ENCODE measurements at places on chromosomes 3 and 15. TPM values are rescaled to one million over a fixed set of nuclear protein-coding genes. Genes with fewer than 3 reads are reported as not detected.

DNA sequence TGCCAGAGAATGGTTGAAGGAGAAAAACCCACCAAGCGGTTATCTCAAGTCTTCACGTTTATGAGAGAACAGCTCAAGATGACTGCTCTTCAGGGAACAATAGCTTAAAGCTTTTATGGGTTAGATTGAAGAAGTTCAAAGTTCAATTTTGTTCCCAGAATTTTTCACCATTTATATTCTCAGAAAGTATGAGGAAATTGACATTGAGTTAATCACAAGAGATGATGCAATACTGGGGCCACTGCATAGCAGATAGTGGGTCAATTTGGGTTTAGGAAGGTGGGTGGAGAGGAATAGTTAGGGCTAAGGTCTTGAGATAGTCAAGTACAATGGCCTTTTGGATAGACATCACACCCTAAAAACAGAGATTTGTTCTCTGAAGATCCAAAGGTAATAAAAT lies 539.3 kb downstream of the SQOR start:
- H3K27me3 ChIP-seq = no peaks in the 10 kb centered on the region
- DNase-seq = no peak
- no peaks in the 10 kb centered on the region for H3K36me3 ChIP-seq
- no peaks in the 10 kb centered on the region for H3K4me1 ChIP-seq

DNA sequence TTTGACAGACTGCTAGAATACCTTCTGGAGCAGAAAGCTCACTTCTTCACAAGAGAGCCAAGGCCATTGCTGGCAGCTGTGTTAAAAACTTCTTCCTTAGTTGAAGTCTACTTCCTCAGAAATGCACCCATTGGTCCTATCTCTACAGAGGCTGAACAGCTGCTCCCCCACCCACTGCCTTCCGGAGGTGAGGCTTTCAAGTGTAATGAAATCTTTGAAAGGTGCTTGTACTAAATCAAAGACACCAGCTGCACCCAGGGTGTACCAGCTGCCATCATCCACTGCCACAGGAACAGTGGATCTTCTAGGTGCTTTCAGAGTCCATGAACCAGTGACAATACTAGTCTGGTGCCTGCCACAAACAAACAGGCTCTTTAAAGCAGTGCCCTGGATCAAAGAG lies 26.4 kb upstream of the HERC1 start:
- no peaks in the 10 kb centered on the region for H3K27me3 ChIP-seq
- H3K4me1 ChIP-seq = peaks cover 42% of the 10 kb centered on the region
- no peak for DNase-seq
- H3K36me3 ChIP-seq = no peaks in the 10 kb centered on the region
- H3K4me3 ChIP-seq = no peak overlapping the region

The CHCHD6 gene
- 10.1 TPM for total RNA-seq

DNA sequence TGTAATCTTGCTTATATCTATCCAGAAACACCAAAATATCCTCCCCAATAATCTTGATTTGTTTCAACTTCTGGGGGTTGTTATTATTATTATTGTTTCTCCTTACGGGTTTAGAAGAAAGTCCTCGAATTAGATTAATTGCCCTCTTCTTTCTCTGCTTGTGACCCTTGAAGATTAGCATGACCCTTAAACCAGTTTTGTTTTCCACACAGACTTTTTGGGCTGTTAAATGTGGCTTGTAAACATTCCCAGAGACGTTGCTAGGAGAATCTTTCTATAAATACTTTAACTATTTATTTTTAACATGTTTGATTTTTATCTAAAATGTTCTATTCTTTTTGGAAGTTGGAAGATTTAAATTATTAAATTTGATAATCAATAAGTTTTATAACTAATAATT lies 4.3 kb upstream of the SUCNR1 start:
- H3K4me3 ChIP-seq = no peak overlapping the region
- DNase-seq = no peak
- peaks cover 5% of the 10 kb centered on the region for H3K4me1 ChIP-seq

GRCh38 chr3:185865247-185865646 lies 40.4 kb upstream of the IGF2BP2 start:
- H3K27me3 ChIP-seq = no peaks in the 10 kb centered on the region
- no peak overlapping the region for H3K27ac ChIP-seq
- no peak for DNase-seq
- no peaks in the 10 kb centered on the region for H3K36me3 ChIP-seq
- no peak overlapping the region for H3K4me3 ChIP-seq

DNA sequence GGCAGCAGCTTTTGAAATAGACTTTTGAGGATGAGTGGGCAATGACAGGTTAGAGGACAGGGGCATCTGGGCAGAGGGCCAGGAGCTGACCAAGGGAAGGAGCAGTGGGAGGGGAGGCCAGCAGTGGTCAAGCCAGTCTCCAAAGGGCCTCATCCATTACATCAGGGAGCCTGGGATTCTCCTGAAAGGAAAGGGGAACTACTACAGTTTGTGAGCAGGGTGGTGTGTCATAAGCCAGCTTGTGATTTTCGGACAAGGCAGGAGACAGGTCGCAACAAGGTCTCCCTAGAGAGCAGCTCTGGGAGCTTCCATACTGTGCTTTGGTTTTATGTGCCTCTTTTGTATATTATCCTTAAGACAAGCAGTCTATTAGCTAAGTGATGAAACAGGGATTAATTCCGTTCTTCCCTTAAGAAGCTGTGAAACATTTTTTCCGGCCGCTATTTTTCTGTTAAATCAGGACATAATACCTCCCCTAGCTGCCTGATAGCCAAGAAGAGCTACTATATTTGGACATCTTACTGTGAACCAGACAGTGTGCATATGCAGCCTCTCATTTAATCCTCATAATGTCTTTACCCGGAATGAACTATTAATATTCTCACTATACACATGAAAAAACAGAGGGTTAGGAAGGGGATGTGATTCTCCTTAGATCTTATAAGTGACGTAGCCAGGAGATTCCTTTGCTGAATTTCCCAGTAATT lies 46.4 kb downstream of the C2CD4B start:
- H3K4me1 ChIP-seq = peaks cover 12% of the 10 kb centered on the region
- H3K4me3 ChIP-seq = peak overlapping the region; percentile 44
- no peaks in the 10 kb centered on the region for H3K27me3 ChIP-seq
- DNase-seq = no peak
- peak overlapping the region; percentile 76 for H3K27ac ChIP-seq

The ZPLD1 gene
- total RNA-seq = not detected

GRCh38 chr3:66583424-66584040 lies 82.7 kb upstream of the LRIG1 start:
- no peaks in the 10 kb centered on the region for H3K36me3 ChIP-seq
- H3K4me1 ChIP-seq = no peaks in the 10 kb centered on the region
- H3K4me3 ChIP-seq = no peak overlapping the region
- H3K27ac ChIP-seq = no peak overlapping the region
- no peaks in the 10 kb centered on the region for H3K27me3 ChIP-seq

The GOLGA8T gene
- 0.47 TPM for total RNA-seq

The RPL39L gene
- total RNA-seq = 2.9 TPM

DNA sequence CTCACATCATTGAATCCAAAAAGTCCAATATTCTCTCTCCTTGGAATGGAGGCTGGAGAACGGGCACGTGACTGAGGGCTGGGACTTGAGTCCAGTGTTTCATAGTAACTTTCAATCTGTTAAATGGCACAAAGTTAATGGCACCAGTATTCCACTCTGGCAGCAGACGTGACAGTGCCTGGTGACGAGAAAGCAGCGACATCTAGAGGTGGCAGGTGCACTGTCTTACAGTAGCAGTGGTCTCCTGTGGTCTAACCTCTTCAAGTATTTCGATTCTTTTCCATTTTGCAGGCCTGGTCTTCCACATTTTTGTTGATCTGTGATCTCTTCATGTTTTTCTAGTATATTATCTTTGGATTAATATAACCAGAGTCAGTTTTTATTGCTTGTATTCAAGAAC lies 107.1 kb downstream of the OXSM start:
- no peaks in the 10 kb centered on the region for H3K27me3 ChIP-seq
- H3K36me3 ChIP-seq = no peaks in the 10 kb centered on the region
- no peak overlapping the region for H3K27ac ChIP-seq
- no peaks in the 10 kb centered on the region for H3K4me1 ChIP-seq
- H3K4me3 ChIP-seq = no peak overlapping the region
- DNase-seq = no peak

DNA sequence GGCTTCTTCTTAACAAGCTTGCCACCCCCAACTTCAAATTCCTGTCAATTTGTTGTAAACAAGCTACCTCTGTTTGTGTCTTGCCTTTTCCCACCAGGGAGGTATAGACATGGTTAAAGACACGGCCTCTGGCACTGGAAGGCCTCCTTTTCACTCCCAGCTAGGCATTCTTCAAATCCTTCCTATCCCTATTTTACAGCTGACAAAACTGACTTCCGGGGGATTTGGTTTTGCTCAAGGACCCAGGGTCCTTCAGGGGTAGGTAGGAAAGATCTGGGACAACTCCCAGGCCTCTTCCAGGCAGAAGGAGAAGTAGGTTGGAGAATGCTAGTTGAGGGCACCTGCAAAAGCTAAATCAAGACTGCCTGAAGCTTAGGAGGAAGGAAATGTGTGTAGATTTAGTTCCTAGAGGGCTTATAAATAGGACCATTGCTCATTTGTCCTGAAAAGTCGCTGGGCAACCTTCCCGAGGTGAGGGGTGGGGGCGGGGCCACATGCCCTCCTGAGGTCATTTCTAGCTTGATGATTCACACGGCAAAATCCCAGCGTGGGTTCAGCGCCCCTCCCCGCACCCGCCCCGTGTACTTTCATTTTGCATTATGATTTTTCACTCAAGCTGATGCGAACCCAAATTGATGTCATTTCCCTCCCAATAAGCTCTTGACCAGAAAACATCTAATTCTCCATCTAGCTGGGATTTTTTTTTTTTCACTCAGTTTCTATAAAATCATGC lies 365.5 kb downstream of the SHQ1 start:
- H3K27ac ChIP-seq = peak overlapping the region; percentile 65
- H3K27me3 ChIP-seq = no peaks in the 10 kb centered on the region
- peak overlapping the region; percentile 55 for H3K4me3 ChIP-seq
- DNase-seq = peak; percentile 77

The SHC4 gene
- 3.3 TPM for total RNA-seq

GRCh38 chr3:16072420-16073110 lies 101.9 kb upstream of the GALNT15 start:
- DNase-seq = no peak
- H3K4me1 ChIP-seq = no peaks in the 10 kb centered on the region
- no peak overlapping the region for H3K27ac ChIP-seq
- no peaks in the 10 kb centered on the region for H3K27me3 ChIP-seq
- no peaks in the 10 kb centered on the region for H3K36me3 ChIP-seq

DNA sequence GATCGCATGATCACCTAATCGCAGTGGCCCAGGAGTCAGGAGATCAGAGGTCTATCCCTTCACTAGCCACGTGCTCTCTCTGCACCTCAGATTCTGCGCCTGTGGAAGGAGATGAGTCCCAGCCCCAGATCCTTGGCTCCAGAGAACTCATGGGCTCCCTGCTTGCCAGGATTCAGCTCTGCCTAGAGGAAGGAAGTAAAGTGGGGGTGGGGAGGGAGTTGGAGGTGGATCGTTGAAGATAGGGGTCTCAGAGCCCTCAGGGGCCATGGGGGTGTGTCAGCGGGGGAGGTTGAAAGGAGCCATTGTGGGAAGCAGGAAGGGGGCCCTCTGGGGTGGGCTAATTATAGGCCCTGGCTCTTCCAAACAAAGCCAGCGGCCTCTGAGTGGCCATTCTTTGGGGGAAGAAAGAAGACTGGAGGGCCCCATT lies 11.3 kb upstream of the STRA6 start:
- peaks cover 12% of the 10 kb centered on the region for H3K27me3 ChIP-seq
- H3K4me1 ChIP-seq = peaks cover 12% of the 10 kb centered on the region
- DNase-seq = no peak
- no peak overlapping the region for H3K4me3 ChIP-seq
- no peak overlapping the region for H3K27ac ChIP-seq

The RNF111 gene
- 20.3 TPM for total RNA-seq

DNA sequence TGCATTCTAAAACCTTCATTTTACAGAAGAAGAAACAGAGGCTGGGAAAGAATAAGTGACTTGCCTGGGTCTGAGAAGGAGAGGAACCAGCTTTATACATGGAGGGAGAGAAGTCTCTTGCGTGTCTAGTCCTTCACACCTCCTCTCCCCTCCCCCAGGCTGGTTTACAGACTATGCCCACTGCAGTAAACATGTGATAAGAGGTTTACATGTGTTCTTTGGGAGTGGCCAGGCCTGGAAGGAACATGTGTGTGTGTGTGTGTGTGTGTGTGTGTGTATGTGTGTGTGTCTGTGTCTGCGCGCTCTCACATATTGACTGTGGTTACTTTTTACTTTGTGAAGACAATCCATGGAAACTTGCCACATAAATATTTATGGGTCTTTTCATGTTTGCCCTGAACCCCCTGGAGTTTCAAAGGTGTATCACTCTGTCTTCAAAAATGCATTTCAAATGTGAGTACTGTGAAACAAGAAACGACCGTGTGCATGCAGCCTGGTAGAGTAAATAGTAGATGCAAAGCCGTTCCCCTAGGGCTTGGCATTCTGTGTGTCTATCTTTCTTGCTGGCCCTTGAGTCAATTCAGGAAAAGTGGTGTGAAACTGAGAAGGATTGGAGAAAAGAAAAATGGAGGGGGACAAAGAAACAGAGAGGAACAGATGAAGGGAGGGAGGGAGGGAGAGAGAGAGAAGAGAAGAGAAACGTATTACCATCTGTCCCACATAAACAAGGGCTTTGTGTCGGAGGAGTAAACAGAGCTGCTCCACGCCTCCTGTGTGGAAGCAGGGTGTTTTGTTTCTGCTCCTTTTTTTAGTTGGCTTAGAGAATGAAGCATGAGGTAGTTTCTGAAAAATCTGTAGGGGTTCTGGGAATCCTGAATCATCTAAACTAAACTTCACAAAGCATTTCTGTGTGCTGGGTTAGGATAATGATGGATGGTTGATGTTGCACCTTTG lies 51.7 kb downstream of the CLDN11 start:
- H3K27me3 ChIP-seq = peaks cover 29% of the 10 kb centered on the region
- H3K4me3 ChIP-seq = no peak overlapping the region
- H3K36me3 ChIP-seq = no peaks in the 10 kb centered on the region
- H3K4me1 ChIP-seq = no peaks in the 10 kb centered on the region

GRCh38 chr3:43034200-43034599 lies 55.1 kb downstream of the GASK1A start:
- no peak for DNase-seq
- no peaks in the 10 kb centered on the region for H3K27me3 ChIP-seq
- H3K27ac ChIP-seq = no peak overlapping the region

The IGSF11 gene
- total RNA-seq = 2.1 TPM

- H3K4me1 ChIP-seq = peaks cover 9% of the 10 kb centered on the region
- H3K4me3 ChIP-seq = no peak overlapping the region
These were observed 26.2 kb upstream of the ATP13A3 start for GRCh38 chr3:194512895-194513601.

DNA sequence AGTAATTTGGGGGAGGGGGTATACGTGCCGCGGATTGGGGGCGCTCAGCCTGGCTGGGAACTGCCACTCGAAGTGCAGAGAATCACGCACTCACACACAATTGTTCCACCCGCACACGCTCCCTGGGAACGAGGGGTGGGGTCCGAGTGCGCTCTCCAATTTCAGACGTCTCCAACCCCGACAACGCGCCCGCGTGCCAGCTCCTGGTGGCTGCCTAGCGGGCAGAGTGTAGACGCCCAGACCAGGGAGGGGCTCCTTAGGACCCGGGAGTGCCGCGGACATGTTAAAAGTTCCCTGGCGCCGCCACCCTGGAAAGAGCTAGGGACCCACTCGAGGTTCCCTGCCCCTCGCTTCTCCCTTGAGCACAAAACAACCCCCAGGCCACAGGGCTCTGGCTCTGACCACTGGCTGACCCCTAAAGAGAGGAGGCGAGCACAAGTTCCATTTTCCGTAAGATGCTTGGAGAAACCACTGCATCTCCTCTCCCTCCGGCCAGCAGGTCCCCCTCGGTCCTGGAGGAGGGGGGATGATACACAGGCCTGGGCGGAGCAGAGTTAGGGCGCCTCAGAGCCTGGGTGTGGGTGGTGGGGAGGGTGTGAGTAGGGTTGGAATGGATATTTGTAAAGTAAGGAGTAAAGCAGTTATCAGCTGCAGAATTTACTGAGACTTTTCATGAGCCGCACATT lies 894 bp upstream of the ANKRD63 start:
- H3K4me3 ChIP-seq = peak overlapping the region; percentile 68
- no peaks in the 10 kb centered on the region for H3K36me3 ChIP-seq
- H3K27ac ChIP-seq = no peak overlapping the region
- H3K4me1 ChIP-seq = peaks cover 59% of the 10 kb centered on the region
- no peak for DNase-seq

The NDN gene
- 35.2 TPM for total RNA-seq
